GM23248 (cell line): ENCODE measurements at places on chromosomes 3 and 15.
A peak's percentile ranks its signal among the peaks of the same experiment; 100 is the strongest.

GRCh38 chr3:177441813-177442646 lies 244.7 kb upstream of the TBL1XR1 start:
- peak; percentile 40 for DNase-seq

DNA sequence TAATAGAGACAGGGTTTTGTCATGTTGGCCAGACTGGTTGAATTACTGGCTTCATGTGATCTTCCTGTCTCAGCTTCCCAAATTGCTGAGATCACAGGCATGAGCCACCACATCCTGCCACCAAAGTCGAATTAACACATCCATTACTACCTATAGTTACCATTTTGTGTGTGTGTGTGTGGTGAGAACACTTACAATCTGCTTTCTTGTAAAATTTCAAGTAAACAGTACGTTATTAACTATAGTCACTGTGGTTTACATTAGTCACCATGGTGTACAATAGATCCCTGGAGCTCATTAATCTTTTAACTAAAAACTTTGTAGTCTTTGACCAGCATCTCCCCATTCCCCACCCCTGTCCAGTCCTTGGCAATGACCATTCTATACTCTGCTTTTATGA lies 270.0 kb downstream of the NAALADL2 start:
- peak; percentile 3 for DNase-seq

GRCh38 chr15:101177866-101178265 lies 74.0 kb downstream of the CHSY1 start:
- DNase-seq = no peak

DNA sequence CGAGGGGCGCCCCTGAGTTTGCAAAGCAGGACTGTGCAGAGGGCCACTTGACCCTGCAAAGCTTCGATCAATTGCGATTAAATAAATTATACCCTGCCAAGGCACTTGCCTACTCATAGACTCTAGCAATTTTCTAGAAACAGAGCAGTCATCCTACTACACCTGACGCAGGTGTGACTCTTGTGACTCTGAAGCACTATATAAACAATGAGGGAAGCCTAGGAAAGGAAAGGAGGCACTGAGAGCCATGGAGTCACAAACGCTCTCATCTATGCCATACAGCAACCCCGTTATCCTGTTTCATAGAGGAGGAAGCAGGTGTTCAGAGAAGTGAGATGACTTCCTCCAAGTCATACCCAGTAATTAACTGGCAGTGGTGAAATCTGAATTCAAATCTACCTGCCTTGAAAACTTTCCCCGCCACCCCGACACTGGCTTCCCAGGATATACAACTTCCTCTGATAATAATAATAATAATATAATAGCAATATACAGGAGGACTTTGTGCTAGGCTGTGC lies 14.4 kb downstream of the ARHGEF3 start:
- DNase-seq = no peak

GRCh38 chr3:192261135-192261534 lies 466.2 kb downstream of the FGF12 start:
- no peak for DNase-seq

GRCh38 chr15:88202231-88202630 lies 54.3 kb downstream of the NTRK3 start:
- DNase-seq = peak; percentile 38

- no peak for DNase-seq
These were observed 48.4 kb upstream of the TLE3 start for GRCh38 chr15:70146162-70146561.

GRCh38 chr3:129418041-129418973 lies 10.1 kb downstream of the EFCAB12 start:
- no peak for DNase-seq

DNA sequence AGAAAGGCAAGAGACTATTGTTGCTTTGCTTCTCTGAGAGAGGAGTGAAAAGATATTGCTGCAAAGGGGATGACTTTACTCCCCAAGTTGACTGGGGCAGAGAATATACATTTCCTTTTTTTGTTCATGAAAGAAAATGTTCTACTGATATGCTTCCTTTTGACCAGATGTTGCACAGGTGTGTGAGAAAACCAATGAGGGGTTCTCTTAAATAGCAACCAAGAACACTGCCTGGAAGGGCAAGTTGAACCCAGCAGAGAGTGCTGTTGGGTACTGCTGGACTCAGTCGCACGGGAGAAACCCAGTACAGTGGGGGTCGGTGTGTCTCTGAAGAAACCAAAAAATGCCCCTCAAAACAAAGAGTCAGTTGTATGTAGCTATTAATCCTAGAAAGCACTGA lies 101.2 kb downstream of the CHST2 start:
- DNase-seq = no peak

- no peak for DNase-seq
These were observed 51.1 kb downstream of the BDH1 start for GRCh38 chr3:197504641-197505121.

DNA sequence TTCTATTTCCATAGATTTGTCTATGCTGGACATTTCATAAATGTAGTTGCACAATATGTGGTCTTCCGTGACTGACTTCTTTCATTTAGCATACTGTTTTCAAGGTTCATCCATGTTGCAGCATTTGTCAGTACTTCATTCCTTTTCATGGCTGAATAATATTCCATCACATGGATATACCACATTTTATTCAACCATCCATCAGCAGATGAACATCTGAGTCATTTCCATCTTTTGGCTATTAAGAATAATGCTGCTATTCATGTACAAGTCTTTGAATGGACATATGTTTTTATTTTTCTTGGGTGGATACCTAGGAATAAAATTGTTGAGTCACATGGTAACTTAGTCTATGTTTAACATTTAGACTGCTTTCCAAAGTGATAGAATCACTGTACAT lies 99.3 kb upstream of the RAD18 start:
- no peak for DNase-seq

DNA sequence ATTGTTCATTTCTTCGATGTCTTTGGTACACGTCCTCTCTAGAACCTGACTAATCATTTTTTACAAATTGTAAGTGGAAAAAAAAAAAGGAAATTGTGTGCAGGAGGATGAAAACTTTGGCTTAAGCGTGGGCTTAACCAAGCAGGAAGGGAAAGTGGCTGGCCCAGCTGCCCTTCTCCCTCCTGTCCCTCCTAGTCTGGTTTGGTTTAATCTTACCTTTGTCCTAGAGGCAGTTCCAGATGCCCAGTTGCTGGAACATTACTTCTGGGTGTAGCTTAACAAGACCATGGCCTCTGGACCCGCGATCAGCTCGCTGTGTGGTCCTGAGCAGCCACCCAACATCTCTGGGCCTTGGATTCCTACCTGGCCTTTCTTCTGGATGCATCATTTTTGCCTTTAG lies 15.4 kb downstream of the PAQR5 start:
- DNase-seq = no peak

GRCh38 chr3:46671541-46672348 lies 21.7 kb downstream of the ALS2CL start:
- no peak for DNase-seq

GRCh38 chr15:68769702-68770101 lies 51.0 kb downstream of the ANP32A start:
- DNase-seq = no peak

DNA sequence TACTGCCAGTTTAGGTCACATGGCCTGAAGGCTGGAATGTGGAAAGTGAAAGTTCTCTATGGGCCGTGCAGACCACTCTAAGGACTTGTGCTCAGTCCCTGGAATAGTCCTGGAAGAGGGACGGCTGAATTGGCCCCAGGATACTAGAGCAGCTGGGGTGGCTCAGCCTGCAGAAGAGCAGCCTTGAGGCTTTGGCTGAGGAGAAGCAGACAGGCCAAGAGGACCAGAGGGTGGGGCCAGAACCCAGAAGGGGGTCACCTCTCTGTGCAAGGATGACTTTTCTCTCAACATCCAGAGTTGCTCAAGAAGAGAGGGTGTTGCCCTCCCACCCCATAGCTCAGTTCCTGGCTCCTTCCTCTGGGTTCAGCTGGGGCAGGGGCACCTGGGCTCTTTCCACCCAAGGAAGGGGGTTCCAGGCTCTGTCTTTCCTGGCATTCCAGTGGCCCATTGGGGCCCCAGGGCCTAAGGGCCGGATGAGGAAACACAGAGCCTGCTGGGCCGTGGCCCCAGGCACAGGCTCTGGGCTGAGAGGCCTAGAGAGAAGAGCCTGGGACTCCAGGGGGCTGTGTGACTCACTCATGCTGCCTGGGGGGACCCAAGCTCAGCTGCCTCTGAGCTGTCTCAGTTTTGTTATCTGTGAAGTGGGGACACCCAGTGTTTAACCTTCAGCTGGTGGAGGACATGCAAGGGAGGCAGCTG lies 8.5 kb upstream of the FBLN2 start:
- DNase-seq = no peak

DNA sequence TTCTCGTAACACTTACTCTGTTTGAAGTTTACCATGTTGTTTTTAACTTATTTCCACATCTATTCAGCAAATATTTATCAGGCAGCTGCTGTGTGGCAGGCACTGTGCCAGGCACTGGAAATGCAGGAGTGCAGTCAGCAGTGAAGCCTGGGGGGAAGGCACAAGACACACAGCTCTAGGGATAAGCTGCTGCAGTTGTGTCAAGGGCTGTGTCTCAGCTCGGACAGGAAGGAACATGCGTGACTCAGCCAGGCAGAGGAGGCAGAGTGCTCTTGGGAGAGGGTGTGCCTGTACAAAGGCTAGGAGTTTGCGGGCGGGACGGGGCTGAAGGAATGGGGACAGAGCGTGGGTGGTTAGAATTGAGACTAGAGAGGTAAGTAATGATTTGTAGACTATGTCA lies 24.7 kb downstream of the LYSMD4 start:
- DNase-seq = peak; percentile 96

GRCh38 chr3:182135056-182135455 lies 423.3 kb downstream of the SOX2 start:
- no peak for DNase-seq

- peak; percentile 69 for DNase-seq
These were observed 929.5 kb upstream of the ALCAM start for GRCh38 chr3:104437131-104437750.

GRCh38 chr3:125386811-125387210 lies 11.7 kb upstream of the ZNF148 start:
- DNase-seq = peak; percentile 81

- DNase-seq = peak; percentile 92
These were observed 5.9 kb downstream of the MESP2 start for GRCh38 chr15:89781891-89782618.

DNA sequence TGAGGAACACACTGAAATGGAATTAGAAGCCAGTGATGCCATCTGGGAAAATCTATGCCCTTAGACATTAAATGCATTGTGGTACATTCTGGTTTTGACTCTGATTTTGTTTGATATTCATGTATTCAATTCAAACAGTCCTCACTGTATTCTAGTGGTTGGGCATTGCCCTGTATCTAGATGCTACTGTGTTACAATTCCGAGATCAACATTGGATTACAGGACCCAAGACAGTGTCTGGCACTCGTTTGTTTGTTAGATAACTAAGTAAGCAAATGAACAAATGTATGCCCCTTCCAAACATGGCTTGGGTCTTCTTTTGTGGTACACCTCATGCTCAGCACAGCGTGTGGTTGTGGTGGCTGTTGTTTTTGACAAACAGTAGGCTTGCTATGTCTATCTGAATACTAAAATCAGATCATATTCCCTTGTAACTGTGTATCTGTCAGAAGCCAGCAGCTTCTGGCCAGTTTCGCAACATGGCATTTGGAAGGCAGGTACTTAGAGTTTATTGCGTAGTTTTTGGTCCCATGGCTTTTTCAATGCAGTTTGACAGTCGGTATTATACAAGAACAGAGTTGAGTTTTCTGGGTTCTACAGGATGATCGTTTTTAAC lies 5.7 kb downstream of the FILIP1L start:
- no peak for DNase-seq

GRCh38 chr3:73419942-73420341 lies 204.8 kb downstream of the PDZRN3 start:
- DNase-seq = peak; percentile 69

GRCh38 chr15:66167854-66168253 lies 85.7 kb downstream of the MEGF11 start:
- no peak for DNase-seq

GRCh38 chr15:66824424-66824823 lies 122.4 kb downstream of the SMAD6 start:
- no peak for DNase-seq

DNA sequence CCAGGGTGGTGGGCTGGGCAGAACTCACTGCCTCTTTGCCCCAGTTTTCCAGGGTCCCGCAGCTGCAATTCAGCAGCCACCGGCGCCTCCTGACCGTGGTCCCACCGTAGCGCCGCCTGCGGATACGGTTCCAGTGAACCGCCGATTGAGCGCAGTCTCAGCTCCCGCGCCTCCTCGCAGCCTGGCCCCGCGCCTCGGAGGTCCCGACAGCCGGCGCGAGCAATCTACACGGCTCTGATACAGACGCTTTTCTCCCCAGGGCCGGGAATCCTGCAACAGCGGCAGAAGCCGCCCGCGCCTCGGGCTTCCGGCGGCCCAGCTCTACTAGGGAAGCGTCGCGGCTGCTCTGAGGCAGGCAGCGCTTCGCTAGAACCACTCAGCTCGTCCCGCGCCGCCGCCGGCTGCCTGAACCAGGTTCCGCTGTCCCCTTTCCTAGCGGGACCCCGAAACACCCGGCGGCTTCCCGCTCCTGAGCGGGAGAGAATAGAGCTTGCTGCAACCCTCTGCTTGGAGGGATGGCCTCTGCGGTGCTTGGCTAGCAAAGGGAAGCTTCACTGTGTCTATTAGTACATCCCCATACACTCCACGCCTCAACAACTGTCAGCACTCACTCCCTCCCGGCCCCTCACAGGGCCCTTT lies 3.1 kb downstream of the FOXL2NB start:
- DNase-seq = peak; percentile 79

DNA sequence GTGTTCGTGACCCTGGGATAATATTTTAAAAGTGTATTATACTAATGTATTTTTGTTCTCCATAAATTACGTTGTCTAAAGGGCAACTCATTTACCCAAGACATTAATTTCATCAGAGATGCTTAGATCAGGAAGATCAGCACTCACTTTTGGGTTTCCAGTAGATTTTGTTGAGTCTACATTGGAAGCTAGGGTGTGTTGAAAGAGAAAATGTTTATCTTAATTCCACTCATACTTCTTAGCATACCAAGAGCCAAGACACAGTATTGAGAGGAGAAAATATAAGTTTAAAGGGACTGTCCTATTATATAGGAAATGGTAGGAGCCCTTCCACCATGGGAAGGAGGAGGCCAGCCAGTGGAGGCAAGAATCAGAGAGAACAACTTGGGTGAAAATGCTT lies 412.9 kb upstream of the RGMA start:
- DNase-seq = no peak

DNA sequence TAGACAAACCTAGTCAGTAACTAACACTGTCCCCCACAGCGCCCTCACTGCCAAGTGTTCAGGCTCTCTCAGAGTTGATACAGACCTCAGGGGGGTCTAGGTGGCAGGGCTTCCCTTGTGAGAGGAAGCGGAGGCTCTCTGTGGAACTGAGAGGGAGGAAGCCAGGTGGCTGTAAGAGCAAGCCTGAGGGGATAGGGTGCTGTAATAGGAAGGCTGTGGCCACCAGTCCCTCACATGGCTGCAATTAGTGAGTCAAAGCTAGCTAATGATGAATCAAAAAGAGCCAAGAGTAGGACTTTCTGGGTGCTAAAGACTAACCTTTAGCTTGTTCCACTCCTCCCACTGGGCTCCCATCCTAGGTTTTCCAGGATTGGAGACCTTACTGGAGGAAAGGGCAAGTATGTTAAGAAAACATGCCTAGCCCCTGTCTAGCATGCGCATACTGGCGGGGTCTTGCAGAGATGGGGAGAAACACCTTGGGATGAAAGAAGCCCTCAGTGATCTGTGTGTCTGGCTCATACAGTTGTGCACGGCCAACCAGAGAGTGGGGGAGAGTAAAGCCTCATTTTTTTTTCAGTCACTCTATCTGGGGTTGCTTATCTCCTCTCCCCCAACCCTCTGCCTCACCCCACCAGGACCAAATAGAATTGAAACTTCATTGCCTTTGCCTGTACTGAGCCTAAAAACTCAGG lies 13.3 kb upstream of the SOX2 start:
- no peak for DNase-seq

- DNase-seq = peak; percentile 20
These were observed 419.4 kb upstream of the ADAMTS9 start for GRCh38 chr3:65107174-65107573.
